ENCODE measurements at places on chromosomes 7 and 10. TPM values are rescaled to one million over a fixed set of nuclear protein-coding genes. Genes with fewer than 3 reads are reported as not detected.

MGAM2 gene
- total RNA-seq, result not detected

SEMA3A gene
- 0.82 TPM for total RNA-seq

PEX1 gene
- total RNA-seq, result 18.4 TPM

IDI2 gene
- total RNA-seq, result not detected

HYAL4 gene
- not detected for total RNA-seq

SPDYE3 gene
- total RNA-seq, result not detected

FGL2 gene
- 9.4 TPM for total RNA-seq

KCNMA1 gene
- 0.55 TPM for total RNA-seq

CYP3A4 gene
- total RNA-seq, result not detected

MAD1L1 gene
- total RNA-seq, result 97.7 TPM

SORCS1 gene
- not detected for total RNA-seq

UBE3C gene
- total RNA-seq, result 62.1 TPM

DBF4 gene
- total RNA-seq, result 85.5 TPM

Measured in activated CD8-positive, alpha-beta memory T cell treated with anti-CD3 and anti-CD28 coated beads, Interleukin-2, amount 10 ng/mL, durations not matched to agents 7 days and 5 days (primary cell).